ENCODE measurements at places on chromosomes 3 and 15.

DNA sequence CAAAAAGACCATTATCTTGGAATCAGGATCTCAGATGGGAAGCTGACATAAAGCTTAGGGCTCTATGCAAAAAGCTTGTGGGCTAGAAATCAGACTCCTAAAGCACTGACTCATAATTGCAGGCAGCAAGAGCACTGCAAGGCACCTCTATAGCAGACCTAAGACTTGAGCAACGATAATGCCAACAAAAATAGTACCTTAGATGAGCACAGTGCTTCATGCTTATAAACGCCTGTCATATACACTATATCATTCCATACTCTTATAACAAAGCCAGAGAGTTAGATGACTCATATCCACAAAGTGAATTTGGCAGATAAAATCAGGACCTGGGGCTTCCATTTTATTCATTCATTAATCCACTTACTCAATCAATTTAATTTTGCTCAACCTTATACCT lies 560.8 kb downstream of the MCTP2 start:
- DNase-seq = no peak

DNA sequence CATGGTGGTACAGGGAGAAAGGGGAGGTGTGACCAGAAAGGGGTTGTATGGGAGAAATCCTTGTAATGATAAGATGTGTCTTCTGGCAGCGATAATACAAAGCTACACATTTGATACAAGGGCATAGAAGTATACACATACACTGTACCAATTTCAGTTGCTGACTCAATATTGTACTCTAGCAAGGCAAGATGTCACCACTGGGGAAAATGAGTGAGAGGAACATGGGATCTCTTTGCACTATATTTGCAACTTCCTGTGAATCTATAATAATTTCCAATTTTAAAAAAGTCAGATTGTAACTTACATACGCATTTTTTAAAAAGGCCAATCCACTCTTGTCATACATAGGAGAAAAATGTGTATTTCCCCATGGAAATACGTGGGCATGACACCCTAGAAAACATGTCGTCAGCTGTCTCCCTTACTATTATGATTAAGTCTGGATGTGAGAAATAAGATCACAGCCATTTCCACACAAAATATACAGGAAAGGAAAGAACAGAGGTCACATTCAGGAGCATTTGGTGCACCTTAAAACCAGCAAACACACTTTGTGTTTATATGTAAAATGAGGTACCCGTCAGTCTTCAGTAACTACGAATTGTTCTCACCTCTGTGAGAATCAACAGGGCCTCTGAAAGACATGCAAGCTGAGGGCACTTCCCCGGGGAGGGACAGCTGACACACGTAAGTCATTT lies 22.9 kb downstream of the PRR23E start:
- no peak for DNase-seq

DNA sequence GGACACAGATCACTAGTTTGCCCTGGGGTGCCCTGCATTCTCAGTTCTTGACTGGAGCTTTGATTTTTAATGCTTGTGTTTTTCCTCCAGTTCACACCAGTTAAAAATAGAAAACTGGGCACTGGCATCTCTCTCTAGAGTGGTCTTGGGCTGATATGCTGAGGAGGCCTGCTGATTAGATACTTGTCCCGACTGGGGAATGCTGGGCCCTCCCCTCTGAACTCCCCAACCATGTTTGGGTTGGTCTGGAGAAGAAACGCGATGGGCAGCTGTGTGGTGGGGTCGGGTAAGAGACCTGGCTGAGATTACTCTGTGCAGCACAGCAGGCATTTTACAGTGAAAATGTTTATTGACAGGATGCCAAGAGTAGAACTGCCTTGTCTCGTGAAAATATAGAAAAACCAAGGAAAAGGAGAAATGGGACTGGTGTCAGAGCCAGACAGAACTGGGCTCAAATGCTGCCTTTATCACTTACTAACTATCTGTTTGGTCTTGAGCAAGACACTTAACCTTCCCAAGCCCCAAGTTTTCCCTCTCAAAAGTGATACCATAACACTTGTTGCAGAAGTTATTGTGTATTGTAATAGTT lies 1.6 kb upstream of the ACTC1 start:
- DNase-seq = no peak

DNA sequence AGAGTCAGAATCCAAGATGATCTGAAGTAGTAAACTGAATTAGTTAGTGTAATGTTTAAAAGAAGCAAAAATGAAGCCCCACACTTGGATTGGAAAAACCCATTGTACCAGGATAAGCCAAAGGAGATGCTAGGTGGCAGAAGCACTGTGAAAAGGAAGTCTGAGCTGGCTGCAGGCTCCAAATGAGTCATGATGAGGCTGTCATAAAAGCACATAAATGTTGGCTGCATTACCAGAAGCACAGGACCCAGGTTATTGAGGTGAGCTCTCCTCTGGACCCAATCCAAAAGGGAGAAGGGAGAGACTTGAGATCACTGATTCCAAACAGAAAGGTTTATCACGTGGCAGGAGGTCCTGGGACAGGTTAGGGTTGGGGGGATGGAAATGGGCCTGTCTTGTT lies 3.2 kb upstream of the ACAN start:
- no peak for DNase-seq

DNA sequence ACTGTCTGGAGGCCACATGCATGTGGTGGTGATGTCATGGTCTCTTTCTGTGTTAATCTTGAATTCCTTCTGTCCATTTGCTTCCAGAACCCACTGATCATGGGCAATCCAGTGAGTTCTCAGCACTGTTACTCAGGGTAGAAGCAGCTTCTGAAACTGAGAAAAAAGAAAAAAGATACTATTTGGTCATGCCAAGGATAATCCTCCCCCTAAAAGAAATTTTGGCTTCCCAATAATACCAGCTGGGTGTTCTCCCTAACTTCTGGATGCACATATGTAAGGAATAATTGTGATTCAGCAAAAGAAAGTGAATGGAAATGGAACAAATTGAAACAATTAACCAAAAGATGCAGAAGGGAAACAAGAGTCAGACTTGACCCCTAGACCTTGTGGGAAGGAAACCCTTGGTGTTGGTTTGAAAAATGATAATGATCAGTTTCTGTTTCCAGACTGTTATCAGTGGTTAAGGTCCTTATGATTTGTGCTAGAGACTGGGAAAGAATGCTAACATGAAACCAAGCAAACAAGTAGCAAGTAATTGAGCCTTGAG lies 92.3 kb downstream of the RBMS3 start:
- no peak for DNase-seq

All from KBM-7 (cell line).